ENCODE measurements at places on chromosomes 3 and 15. TPM values are rescaled to one million over a fixed set of nuclear protein-coding genes. Genes with fewer than 3 reads are reported as not detected.

- DNase-seq = no peak
These were observed 170.5 kb downstream of the KCNAB1 start for GRCh38 chr3:156290924-156291271.

DNA sequence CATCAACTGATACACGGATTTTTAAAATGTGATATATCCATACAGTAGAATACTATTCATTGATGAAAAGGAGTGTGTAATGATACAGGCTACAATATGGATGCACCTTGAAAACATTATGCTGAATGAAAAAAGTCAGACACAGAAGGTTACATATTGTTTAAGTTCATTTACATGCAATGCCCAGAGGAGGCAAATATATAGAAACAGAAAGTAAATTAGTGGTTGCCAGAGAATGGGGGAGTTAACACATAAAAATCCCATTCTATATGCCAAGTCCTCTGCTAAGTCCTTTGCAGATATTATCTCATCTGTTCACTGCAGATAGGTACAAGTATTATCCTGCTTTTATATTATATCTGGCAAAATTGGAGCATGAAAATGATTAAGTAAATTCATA, 22.1 kb upstream of the CDIN1 start:
- no peak for DNase-seq

UCN2 gene
- polyA plus RNA-seq = 0.17 TPM

- no peak for DNase-seq
These were observed 331.0 kb upstream of the LRRFIP2 start for GRCh38 chr3:37505415-37505814.

GRCh38 chr3:13167064-13167743, 94.0 kb upstream of the IQSEC1 start:
- no peak for DNase-seq

RPL14 gene
- 1,123 TPM for polyA plus RNA-seq

- no peak for DNase-seq
These were observed 2.6 kb upstream of the UBE2Q2 start for GRCh38 chr15:75840659-75841058.

DNA sequence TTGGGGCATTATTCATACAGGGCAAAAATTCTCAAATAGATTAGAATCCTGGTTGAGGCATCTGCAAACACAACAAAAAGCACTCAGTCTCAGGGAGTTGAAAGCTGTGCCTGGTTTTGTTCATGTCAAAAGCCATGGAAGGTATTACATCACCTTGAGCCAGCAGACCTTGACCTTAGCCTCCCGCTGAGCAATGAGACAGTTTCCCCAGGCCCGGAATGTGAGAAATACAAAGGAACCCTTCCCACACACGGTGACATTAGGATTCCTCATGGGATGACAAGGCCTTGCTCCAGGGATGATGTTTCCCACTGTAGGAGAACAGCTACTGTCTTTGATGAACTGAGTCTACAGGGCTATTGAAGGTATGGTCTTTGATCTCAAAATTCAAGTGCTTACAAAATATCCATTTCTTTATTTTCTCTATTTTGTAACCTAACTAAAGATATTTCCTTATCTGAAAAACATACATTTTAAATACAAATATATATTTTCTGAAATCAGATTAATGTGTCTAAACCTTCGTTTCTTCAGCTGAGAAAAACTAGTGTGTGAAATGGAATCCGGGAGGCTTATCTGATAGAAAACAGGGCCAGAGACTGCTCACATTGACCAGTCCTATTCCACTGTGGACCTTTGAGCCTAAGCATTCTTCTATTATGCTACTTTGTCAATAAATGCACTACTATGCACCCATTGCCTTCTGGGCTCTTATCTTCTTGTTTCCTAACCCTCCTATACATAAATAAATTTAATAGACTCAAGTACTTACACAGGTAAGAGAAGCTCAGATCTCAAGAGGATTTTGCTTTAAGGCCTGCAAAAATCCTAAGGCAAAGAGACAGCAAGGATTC, 298.2 kb downstream of the KBTBD8 start:
- DNase-seq = no peak

SLC6A20 gene
- 0.10 TPM for polyA plus RNA-seq

GRCh38 chr15:52289629-52290081, 5.9 kb downstream of the MYO5C start:
- no peak for DNase-seq

DNA sequence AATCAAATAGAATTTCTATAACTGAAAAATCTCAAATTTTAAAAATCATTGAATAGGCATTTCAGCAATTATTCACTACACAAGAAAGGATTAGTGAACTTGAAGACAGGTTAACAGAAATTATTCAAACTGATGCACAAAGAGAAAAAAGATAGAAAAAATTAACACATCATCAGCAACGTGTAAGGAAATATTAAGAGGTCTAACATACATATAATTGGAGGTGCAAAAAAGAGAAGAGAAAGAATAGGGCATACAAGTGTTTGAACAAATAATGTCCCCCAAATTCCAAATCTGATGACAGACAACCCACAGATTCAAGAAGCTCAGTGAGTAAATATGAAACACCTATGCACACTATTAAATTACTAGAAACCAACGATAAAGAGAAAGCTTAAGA, 57.1 kb downstream of the FBXL2 start:
- DNase-seq = no peak

MUC20 gene
- 1.3 TPM for polyA plus RNA-seq

CAMKV gene
- polyA plus RNA-seq = not detected

GRCh38 chr3:186035277-186035676, 73.6 kb downstream of the ETV5 start:
- DNase-seq = peak; percentile 43

CCNB2 gene
- polyA plus RNA-seq = 0.17 TPM

SLC15A2 gene
- 0.38 TPM for polyA plus RNA-seq

ECE2 gene
- not detected for polyA plus RNA-seq

VIPR1 gene
- polyA plus RNA-seq = 0.69 TPM

GRCh38 chr15:62900071-62900802, 142.3 kb upstream of the TPM1 start:
- no peak for DNase-seq

CLDN18 gene
- polyA plus RNA-seq = not detected

DNA sequence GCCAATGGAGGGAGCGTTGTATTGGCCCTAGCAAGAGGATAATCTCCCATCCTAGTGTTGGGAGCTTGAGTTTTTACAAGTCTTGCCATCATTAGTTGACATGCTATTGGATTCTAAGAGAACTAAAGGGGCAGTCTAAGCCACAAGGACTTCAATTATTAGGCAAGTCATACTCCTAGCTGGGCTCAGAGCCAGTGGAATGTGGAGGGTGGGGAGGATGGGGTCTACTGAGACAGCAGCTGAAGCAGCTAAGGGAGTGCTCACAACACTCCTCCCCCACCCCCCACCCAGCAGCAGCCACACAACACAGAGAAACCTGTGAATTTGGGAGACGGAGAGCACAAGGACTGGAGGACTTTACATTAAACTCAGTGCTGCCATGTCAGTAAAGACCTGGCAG, 27.9 kb downstream of the FRG2C start:
- DNase-seq = no peak

DNA sequence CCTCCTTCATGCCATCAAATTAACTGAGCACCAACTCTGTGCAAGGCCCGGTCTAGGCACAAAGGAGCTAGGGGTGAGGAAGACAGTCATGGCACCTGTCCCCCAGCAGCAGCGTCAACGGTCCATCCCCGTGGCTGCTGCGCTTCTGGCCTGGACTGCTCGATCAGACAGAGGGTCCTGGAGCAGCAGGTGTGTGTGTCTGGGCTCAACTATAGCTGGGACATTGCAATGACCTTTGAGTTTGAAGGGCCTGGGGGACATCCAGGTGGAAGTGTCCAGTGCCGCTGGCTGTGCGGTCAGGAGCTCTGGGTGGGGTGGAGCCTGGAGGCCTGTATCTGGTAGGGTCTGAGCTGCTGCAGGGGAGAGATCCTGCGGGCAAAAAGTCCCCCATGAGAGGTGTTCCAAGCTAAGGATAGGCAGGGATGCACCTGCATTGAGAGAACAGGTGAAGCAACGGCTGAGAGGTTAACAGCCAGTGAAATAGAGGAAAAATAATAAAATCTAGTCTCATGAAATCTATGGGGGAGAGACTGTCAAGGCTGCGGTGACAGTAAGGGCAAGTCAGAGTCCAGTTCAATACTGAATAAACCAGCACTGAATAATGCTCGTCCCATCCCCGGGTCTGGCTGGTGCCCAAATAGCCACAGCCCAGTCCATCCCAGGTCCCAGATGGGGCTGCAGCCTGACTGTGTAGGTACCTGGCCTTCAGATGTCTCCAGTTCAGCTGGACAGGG, 25.4 kb upstream of the SLC41A3 start:
- DNase-seq = no peak

- no peak for DNase-seq
These were observed 183.7 kb upstream of the NR2E3 start for GRCh38 chr15:71626596-71627088.

TRA2B gene
- polyA plus RNA-seq = 60.5 TPM

MKRN3 gene
- polyA plus RNA-seq = 0.86 TPM

ISL2 gene
- polyA plus RNA-seq = not detected

CLRN1 gene
- polyA plus RNA-seq = not detected

LYZL4 gene
- polyA plus RNA-seq = not detected

- DNase-seq = no peak
These were observed 140.5 kb downstream of the TLE3 start for GRCh38 chr15:69957175-69957574.

- no peak for DNase-seq
These were observed 14.5 kb upstream of the FAN1 start for GRCh38 chr15:30889196-30889595.

- no peak for DNase-seq
These were observed 54.8 kb downstream of the ARHGEF26 start for GRCh38 chr3:154176036-154176435.

- no peak for DNase-seq
These were observed 61.7 kb downstream of the PCSK6 start for GRCh38 chr15:101427606-101428487.

LRRC2 gene
- polyA plus RNA-seq = 60.3 TPM

DNA sequence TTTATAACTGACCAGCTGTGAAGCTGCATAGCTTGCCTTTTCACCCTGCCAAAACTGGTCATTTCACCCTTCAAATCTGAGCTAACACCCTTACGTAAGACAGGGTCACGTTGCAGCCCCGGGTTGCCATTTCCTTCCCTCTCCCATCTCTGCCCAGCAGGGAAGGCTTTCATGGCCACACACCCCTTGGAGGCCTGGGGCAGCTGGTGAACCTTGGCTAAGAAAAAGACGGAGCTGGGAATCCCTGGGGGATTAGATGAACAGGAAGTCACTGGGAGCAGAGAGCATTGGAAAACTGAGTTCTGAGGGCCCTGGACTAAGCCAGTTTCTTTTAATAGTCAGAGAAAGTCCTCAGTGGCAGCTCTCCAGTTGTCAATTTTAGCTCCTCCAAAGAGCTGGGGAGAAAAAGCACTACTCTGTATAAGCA, 67.8 kb downstream of the TTC23 start:
- peak; percentile 66 for DNase-seq
